ENCODE measurements at places on chromosomes 12 and 14.

DNA sequence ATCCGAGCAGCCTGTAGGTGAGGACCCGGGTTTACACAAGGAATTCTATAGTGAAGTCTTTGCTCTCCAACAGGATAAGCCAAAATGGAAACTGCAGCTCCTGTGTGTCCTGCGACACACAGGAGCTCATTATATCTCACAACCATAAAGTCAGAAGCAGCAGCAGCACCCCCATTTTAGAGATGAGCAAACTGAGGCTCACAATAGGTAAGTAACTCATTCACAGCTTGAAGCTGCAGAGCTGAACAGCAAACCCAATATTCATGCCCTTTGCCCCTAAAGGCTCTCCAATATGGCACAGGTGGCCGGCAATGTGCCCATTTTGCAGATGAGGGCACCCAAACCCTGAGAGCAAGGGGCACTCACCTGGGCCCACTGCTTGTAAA, 4.6 kb downstream of the NCOR2 start:
- no peak for DNase-seq

DNA sequence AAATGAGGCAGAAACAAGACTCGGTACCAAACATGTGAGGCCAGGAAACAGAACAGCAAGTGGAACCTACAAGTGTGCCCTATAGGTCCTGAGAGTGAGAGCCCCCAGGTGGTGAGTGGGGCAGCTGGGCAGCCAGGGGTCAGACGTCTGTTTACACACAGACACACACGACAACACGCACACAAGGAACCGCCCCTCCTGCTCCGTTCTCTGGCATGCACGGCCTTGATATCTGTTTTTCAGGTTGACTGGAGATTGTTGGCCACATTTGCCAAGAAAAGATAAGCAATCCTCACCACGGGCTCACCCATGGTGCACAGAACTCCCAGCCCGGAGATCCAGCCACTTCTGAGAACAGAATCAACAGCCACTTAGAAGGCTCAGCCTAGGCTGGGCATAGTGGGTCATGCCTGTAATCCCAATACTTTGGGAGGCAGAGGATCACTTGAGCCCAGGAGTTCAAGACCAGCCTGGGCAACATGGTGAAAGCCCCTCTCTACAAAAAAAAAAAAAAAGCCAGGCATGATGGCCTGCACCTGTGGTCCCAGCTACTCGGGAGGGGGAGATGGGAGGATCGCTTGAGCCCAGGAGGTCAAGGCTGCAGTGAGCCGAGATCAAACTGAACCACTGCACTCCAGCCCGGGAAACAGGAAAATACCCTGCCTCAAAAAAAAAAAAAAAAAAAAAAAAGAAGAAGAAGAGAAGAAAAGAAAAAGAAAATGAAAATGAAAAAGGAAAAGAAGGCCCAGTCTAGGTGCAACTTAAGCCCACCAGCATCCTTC, 19.4 kb upstream of the EIF5 start:
- no peak for DNase-seq

- DNase-seq = no peak
These were observed 30.4 kb downstream of the FAM222A start for GRCh38 chr12:109744026-109744425.

- no peak for DNase-seq
These were observed 18.4 kb upstream of the FOS start for GRCh38 chr14:75260025-75260763.

- DNase-seq = no peak
These were observed 114.6 kb downstream of the PPHLN1 start for GRCh38 chr12:42440608-42441007.

DNA sequence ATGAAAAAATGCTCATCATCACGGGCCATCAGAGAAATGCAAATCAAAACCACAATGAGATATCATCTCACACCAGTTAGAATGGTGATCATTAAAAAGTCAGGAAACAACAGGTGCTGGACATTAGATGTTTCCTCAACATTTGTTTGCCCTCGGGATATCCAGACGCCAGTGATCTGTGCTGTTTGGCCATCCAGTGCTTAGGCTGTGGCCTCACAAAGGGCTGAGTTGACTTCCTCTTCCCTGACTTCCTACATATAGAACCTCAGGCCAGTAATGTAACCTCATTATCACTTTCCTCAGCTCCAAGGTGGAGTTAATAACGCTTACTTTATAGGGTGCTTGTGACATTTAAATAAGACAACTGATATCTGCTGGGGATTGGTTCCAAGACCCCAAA, 51.8 kb downstream of the SLC15A5 start:
- DNase-seq = no peak

- DNase-seq = peak; percentile 78
These were observed 226.3 kb downstream of the ERC1 start for GRCh38 chr12:1217191-1217949.

DNA sequence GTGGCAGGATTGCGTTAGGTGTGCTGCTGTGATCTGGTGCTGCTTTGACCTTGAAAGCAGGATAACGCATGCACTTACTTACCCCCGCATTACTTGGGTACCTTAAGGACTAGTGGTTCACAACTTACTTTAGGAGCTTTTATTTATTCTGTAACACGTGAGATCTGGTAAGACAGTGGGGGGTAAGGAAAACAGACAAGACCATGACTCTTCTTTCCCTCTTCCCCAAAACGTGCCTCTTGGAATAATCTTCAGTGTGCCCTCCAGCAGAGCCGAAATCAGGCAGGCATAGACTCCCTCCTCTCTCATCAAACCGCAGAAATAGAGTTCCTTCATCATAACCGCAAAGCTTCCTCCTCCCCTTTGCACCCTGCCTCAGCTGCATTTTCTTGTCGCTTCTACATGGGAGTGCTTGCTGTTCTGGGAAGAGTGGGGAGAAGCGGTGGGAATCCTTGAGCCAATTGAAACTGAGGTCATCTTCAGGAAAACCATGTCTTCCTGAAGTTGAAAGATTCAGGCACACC, 43.4 kb downstream of the RAD52 start:
- no peak for DNase-seq

DNA sequence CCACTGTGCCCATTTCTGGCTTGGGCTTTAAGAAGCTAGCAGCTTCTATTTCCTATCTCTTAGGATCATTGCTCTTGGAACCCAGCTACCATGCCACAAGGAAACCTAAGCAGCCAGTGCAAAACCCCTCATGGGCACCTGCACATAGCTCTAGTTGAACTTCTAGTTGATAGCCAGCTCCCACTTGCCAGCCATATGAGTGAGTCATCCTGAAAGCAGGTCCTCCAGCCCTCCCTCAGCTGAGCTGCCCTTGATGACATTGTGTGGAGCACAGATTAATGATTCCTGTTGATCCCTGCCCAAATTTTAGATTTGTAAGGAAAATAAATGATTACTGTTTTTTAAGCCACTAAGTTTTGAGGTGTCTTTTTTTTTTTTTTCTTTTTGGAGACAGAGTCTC, 234.2 kb upstream of the FBXO33 start:
- no peak for DNase-seq

DNA sequence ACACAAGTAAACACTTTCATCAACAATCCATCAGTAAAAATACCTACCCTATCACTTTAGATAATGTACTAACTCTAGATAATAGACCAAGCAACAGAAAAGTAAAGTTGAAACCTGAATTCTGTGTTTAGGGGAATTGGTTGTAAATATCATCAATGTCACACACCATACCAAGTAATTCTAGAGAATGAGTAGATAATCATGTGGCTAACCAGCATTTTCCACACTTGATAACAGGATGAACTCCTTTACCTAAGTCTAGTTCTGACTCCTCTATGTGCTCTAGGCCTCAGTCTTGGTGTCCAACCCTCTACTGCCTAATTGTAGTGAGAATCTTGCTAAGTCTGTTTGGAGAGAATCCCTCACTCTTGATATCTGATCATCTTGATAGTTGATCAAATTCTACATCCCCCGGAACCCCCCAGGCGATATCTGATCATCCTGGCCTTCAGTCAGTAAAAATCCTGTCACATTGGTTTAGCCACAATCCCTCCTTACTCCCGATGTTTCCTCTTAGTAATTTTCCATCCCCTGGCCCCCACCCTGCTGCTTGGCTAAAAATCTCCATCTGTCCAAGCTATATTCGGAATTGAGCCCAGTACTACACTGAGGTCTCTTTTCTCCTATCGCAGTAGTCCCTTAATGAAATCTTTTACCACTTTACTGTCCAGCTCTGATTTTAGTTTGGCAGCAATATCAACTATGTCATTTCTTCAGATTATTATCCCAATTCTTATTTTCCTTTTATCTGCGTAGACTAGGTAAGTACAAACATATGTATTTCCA, 3.4 kb upstream of the SLCO1A2 start:
- DNase-seq = no peak

- no peak for DNase-seq
These were observed 207.8 kb upstream of the FAR2 start for GRCh38 chr12:28941248-28941647.

- no peak for DNase-seq
These were observed 27.3 kb downstream of the SLC25A47 start for GRCh38 chr14:100350276-100350926.

DNA sequence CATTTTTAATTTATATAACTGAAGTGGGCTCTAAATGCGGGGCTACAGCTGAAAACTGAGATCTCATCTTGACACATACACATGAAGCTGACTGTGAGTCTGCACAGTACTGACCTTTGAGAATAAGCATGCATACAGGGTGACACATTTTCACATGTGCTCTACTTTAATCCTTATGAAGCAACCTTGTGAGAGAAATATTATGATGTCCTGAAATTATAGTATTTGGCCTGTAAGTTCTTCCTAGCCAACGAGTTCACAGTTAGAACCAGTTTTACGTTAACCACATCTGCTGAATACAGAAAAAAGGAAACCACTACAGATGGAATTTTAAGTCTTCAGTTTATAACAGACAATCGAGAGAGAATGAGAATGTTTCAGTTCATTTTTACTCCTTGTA, 70.3 kb downstream of the SPPL3 start:
- DNase-seq = no peak

DNA sequence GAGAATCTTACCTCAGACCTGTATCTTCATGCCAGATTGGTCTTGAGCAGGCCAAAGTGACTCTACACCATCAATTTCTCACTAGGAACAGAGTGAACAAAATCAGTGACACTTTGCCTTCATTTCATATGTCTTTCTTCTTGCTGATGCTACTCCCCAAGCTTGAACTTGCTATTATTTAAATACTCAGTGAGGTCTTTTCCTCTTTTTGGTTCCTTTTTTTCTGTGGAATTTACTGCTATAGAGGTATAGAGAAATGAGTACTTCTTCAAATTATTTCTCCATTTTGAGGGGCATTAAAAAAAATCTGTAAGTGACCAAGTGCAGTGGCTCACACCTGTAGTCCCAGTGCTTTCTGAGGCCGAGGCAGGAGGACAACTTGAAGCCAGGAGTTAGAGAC, at the start of gene GPR33:
Gene GPR33 (minus strand): TSS at position 154 of the 400 bp plus-strand sequence. CDS start 4,074 bp downstream, outside the sequence.
- no peak for DNase-seq

GRCh38 chr12:77814386-77814785, 16.3 kb upstream of the NAV3 start:
- no peak for DNase-seq

DNA sequence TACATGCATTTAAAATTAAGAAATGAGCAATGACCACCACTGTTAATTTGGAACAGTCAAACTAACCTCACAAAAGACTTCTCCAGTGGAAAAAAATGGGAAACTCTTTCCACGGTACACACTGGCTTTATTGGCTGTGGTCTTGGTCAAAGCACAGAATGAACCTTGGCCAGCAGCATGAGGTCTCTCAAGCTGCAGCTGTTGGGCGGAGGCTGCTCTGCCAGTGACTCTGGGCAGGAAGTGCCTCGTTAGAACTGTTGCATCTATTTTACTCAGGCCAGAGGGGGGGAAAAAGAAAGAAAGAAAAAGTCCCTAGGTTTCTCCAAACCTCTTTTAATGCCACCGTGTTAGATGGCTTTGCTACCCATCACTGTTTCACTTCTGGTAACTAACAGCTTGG, 279.8 kb upstream of the DIO2 start:
- DNase-seq = peak; percentile 57

DNA sequence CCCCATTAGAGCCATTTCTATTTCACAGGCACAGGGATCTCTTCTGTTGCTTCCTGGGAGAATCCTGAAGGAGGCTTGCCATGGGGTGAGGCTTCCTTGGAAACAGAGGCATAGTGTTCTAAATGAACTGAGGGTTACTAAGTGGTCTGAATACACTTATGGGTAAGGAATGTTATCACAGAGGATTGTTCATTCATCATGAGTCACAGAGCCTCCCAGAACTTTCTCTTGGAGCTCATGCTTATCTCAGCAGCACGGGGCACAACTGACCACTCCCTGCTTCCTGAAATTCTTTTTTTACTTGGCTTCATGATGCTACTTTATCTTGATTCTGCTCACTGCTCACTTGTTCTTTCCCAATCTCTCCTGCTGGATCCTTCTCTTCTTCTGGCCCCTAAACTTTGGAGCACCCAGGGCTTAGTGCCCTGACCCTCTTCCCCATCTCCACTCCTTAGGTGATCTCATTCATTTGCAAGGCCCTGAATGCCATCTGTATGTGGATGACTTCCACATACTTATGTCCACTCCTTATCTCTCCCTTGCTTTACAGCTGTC, 57.9 kb downstream of the ANO6 start:
- DNase-seq = peak; percentile 95

DNA sequence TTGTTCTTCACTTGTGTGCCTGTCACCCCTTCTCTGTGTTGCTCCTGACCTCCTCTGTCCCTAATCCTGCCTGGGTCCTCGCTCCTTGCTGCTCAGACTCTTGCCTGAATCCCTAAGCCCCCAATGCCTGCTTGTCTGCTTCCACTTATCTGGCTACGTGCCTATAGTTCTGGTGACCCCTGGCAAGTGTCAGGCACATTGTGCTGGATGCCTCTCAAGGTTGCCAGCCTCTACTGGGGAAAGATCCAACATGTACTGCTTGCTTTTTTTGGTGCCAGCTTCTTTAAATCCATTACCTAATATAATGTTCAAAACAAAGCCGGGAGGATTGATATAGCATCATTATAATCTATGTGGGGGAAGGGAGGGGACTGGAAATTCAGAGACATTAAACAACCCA, 448.0 kb upstream of the CCDC196 start:
- no peak for DNase-seq

DNA sequence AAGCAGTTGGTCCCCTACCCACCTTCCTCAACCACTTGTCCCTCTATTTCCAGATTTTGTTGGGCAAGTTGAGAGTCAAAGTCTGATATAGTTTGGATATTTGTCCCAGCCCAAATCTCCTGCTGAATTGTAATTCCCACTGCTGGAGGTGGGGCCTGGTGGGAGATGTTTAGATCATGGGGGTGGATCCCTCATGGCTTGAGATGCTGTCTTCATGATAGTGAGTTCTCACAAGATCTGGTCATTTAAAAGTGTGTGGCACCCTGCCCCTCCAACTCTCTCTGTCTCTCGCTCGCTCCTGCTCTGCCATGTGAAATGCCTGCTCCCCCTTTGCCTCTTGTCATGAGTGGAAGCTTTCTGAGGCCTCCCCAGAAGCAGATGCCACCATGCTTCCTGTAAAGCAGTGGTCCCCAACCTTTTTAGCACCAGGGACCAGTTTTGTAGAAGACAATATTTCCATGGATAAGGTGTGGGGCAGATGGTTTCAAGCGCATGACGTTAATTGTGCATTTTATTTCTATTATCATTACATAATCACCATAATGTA, 37.3 kb upstream of the BCL11B start:
- no peak for DNase-seq

GRCh38 chr12:103758310-103759089, 82.5 kb downstream of the NT5DC3 start:
- DNase-seq = no peak

GRCh38 chr14:69531135-69531534, 43.5 kb downstream of the CCDC177 start:
- DNase-seq = no peak

- no peak for DNase-seq
These were observed 41.1 kb downstream of the GLRX5 start for GRCh38 chr14:95575840-95576473.

GRCh38 chr12:100789146-100789545, 5.4 kb upstream of the ANO4 start:
- DNase-seq = no peak
